T-helper 9 cell (primary cell): ENCODE measurements at places on chromosomes 1 and 21.

DNA sequence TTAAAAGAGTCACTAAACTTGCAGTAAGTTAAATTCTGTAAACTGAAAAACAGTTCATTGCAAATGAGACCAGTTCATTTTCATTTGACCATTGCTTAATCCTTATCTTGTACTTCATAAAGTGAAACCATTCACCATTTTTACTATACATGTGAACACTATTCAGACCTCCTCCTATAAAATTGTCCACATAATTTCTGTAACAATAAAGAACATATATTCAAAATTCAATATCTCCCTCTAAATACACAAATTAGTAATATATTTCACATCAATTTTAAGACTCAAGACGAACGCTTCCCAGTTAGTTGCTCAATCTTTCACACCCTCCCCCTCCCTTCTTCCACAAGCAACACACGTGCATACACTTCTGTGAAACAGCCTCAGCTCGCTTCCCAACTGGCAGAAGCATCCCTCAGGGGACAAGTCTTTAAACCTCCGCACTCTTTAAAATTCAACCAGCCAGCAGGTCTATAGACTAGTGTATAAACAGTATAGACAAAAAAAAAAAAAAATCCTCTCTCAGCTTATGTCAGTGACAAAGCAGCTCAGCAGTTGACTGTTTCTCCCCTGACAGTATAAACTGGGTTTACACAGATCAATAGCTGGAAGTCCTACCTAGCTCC is 99.6 kb downstream of the DENND1B start:
- no peak for DNase-seq

DNA sequence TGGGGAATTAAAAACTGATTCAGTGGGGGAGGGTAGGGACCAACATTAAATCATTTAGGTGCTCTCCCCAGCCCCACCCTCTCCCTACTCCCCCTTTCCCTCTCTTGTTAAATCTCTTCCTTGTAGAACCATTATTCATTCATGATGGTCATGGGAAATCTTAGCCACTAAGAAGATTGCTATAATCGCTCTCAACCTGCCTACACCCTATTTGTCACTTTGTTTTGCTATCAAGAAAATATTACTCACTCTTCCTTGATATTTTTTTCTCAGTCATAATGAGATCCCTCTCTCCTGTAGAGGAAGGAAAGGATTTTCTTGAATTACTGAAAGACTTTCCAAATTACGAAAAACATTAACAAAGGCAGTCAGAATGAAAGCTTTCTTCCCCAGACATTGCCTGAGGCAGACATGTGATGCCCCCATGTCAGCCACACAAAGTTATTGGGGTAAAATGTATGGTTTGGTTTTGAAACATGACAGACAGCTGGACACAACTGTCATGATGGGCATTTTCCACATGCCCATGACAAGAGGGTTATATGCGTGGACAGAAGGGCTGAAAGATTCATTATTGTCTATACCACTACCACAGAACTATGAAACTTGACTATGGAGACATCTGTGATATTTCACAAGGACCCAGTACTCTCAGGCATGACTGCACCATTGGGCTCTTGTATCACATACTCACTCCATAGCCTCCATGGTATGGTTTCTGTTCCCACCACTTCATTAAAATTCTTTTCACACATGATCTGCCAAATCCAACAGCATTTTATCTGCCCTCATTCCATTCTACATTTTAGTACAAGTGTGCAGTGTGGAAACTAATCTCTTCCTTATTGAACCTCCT is 420.1 kb downstream of the DISC1 start:
- DNase-seq: no peak

GRCh38 chr1:236067854-236068454 is 3.1 kb upstream of the NID1 start:
- DNase-seq: no peak

DNA sequence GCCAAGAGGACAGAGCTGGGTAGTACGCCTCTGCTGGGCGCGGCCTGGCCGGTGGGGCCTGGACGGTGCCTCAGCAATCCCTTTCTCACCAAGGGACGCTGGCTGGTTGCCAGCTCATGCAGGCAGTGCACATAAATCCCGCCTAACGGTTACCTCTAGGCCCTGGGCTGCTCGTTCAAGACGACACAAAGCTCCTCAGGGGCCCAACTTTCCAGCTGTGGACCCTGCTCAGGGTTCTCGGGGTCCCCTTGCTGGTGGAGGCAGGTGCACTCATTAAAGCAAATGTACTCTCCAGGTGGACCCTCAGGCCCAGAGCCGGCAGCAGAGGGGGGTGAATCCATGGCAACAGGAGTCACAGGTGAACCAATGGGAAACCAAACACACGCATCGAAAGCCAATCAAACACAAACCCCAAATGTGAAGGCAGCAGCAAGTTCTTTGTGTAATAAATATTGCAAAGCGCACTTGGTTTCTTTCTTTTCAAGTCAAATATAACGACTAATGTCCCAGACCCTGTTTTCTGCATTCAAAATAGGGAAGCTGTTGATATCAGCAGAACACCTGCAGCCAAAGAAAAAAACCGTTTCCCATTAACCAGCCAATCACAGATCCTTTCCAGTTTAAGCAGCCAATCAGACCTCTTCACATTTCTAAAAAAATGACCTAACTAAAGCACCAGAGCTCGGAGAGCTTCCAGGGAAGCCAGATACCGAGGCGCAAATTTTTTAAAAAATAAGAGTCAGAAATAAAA is 26.1 kb upstream of the CLSTN1 start:
- no peak for DNase-seq

- DNase-seq: no peak
Observed at GRCh38 chr1:62452951-62453350, 16.1 kb downstream of the USP1 start.

GRCh38 chr1:209106861-209107260 is 476.7 kb upstream of the CAMK1G start:
- DNase-seq: no peak

DNA sequence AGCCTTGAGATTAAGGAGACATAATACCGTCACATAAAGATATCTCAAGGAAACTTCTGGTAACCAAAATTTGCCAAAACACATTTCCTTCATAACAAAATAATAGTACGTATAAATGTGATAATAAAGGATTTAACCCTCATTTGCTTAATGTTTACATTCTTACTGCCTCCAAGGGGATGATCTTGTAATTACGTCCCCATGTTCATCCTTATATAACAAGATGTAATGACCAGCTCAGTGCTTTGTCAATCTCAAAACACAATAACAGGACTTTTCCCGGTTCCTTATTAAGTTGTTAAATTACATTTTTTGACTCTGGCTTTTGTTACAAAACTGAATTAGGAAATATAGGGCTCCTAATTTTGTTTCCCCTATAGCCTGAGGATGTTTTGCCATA is 41.3 kb upstream of the UHMK1 start:
- DNase-seq: no peak

- no peak for DNase-seq
Observed at GRCh38 chr1:213714645-213715044, 273.1 kb upstream of the PROX1 start.

GRCh38 chr1:160608057-160608456 is 28.8 kb upstream of the CD84 start:
- DNase-seq: no peak

- DNase-seq: no peak
Observed at GRCh38 chr21:41250519-41250918, 66.1 kb upstream of the FAM3B start.

DNA sequence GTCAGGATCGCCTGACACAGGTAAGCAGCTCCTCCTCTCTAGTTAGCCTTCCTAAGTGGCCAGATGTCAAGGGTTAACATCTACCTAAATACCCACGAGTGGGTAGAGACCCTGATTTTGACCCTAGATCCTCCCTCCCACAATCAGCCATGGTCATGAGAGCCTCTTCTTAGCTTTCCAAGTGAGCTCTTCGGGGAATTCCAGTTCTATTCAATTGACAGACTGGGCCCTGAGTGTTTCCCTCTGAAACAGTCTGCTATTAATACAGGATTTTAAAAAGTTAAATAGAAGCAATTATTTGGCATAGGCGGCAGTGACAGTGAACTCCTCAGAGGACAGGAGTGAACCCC is 28.1 kb downstream of the C2CD2 start:
- DNase-seq: no peak

GRCh38 chr1:85427849-85428248 is 37.1 kb downstream of the DDAH1 start:
- no peak for DNase-seq

- no peak for DNase-seq
Observed at GRCh38 chr1:33736496-33736895, 127.4 kb upstream of the HMGB4 start.

DNA sequence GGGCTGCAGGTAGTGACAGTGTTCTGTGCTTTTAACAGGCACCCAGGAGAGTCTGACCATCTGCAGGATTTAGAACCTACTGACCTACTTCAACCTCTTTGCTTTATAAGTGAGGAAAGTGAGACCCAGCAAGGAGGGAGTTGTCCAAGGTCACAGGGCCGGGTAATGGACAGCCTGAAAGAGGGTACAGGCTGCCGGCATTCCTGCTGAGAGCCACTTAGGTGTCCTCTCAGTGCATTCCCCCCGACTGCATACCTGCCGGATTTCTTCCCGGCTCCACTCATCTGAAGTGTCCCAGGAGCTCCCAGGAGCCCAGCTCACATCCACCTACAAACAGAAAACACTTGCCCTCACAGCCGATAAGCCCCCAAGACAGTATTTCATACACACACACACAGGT is 13.9 kb downstream of the PHLDA3 start:
- DNase-seq: no peak

DNA sequence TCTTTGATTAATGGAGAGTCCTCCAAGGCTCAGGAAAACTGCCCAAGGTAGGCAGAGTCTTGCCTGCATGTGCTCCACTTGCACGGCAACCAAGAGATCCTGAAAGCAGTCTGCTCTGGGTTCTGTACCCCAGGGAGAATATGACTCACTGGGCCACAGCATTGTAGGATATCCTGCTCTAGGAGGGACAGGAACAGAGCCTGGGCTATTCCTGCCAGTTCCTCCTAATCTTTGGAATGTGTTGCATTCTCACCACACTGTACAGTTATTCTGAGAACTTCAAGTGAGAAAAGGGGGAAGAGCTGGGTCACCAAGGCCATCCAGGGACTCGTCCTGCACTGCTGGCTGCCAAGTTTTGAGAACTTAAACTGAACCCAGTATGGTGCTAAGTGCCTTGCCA is 278.5 kb downstream of the MATN1 start:
- DNase-seq: no peak

DNA sequence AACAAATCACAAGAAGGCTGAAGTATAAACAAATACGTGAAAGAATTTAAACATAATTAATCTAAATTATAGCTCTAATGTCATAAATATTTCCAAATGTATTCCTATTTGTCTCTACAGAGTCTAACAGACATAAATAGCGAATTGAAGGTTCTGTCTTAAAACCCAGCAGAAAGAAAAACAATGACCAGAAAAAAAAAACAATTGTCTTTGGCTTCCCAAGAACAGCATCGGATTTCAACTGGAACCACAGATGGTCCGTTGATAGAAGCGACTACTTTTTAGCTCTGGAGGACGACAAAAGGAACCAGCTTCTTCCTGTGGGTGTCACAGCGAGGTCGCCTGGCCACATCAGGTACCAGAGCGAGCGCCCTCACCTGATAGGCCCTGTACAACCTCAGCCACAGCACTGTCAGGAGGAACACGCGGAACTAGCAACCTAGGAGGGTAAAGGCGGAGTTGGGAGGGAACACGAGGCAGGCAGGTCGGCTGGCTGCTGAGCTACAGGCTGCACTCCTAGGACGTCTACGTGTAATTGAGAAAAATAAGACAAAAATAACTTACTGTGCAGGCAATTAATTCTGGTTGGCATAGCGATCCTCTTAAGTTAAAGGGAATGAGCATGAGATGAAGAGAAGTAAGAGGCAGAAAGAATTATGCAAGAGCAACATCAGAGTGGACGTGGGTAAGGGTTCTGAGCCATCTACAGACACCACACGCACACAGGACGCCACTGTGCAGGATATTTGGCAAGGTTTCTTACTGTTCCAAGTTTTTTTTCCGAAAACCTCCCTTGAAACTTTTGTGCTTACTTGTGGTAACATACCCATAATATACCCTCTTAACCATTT is 16.7 kb upstream of the PRDM15 start:
- DNase-seq: peak; percentile 24

- DNase-seq: no peak
Observed at GRCh38 chr1:155062151-155062686, 1.3 kb upstream of the EFNA4 start.

- no peak for DNase-seq
Observed at GRCh38 chr1:245856944-245857531, 650.0 kb downstream of the SMYD3 start.

GRCh38 chr1:117580436-117580835 is 25.4 kb upstream of the TENT5C start:
- no peak for DNase-seq

GRCh38 chr1:181152892-181153633 is 64.6 kb downstream of the IER5 start:
- DNase-seq: no peak

DNA sequence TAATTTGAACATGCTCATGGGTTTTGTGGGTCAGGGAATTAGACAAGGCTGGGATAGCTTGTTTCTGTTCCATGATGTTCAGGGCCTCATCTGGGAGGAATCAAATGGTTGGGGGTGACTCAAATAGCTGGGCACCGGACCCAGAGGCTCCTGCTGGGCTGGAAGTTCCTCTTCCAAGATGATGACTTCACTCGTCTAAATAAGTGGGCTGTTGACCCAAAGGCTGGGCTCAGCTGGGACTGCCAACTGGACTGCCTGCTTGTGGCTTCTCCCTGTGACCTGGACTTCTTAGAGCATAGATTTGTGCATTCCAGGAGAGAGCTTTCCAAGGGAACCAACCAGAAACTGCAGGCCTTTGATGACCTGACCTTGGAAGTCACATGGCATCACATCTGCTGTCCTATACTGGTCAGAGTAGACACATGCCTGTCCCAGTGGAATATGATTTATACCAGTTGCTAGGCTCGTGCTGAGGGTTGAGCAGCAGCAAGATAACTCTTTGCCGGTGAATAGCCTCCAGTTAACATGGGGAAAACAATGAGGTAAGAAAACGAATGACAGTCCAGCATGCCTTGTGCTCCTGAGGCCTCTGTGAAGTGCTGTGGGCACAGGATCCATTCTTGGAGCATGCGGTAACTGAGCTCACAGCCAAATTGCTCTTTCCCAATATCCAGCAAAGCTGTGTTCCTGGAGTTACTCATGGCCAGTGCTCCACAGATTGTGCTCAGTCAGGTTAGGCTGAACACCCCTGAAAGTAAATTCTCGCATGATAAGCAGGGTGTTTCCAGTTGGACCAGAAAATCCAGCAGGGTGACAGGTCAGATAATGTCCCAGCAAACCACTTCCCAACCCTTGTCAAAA is 272.9 kb upstream of the TMEM51 start:
- no peak for DNase-seq

- DNase-seq: no peak
Observed at GRCh38 chr1:153791648-153792253, 16.5 kb downstream of the SLC27A3 start.

GRCh38 chr1:26468911-26469310 is 3.3 kb upstream of the HMGN2 start:
- DNase-seq: no peak
